ENCODE measurements at places on chromosomes 5 and 9.

- no peak for DNase-seq
Measured at GRCh38 chr9:40925149-40925548, 203.3 kb downstream of the FOXD4L6 start.

- no peak for DNase-seq
Measured at GRCh38 chr5:180472269-180472668, 21.9 kb upstream of the CNOT6 start.

- DNase-seq, result peak; percentile 57
Measured at GRCh38 chr9:92164490-92164889, 49.3 kb upstream of the SPTLC1 start.

GRCh38 chr5:122977319-122977718 lies 59.2 kb downstream of the PPIC start:
- DNase-seq, result no peak

DNA sequence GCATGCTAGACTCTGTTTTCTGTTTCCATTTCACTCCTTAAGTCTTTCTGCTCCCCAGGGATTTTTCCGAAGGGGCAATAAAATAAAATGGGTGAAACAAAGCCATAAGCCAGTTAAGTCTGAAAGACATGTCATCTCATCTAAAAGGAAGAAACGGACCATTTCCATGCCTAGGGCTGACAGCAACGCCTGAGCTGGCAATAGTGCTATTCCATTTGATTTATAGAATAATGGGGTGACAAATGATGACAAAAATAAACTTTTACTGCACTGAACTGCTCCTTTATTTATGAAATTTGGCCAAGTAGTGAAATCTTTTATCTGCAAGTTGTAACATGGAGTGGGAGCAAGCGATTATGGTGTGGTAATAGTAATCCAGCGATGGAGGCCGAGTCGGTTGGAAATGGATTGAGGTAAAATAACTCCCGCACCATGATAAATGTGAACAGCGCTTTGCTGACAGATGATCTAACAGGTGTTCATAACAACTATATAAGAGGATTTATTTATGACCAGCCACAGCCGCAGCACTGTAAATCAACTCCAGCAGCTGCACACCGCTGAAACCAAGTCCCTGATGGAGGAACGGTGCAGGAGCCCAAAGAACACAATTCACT lies 219.8 kb upstream of the TBCA start:
- no peak for DNase-seq

DNA sequence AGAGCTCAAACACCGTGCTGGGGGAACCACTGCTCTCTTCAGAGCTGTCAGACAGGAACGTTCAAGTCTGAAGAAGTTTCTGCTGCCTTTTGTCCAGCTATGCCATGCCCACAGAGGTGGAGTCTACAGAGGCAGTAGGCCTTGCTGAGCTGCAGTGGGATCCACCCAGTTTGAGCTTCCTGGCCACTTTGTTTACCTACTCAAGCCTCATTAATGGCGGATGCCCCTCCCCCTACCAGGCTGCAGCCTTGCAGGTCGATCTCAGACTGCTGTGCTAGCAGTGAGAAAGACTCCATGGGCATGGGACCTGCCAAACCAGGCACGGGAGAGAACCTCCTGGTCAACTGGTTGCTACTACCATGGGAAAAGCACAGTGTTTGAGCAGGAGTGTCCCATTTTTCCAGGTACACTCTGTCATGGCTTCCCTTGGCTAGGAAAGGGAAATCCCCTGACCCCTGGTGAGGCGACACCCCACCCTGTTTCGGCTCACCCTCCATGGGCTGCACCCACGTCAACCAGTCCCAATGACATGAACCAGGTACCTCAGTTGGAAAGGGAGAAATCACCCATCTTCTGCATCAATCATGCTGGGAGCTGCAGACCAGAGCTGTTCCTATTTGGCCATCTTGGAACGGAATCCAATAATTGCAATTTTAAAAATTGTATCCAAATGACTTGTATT lies 246.9 kb upstream of the ADAMTS16 start:
- no peak for DNase-seq

GRCh38 chr5:129963359-129963758 lies 59.1 kb downstream of the CHSY3 start:
- peak; percentile 86 for DNase-seq

DNA sequence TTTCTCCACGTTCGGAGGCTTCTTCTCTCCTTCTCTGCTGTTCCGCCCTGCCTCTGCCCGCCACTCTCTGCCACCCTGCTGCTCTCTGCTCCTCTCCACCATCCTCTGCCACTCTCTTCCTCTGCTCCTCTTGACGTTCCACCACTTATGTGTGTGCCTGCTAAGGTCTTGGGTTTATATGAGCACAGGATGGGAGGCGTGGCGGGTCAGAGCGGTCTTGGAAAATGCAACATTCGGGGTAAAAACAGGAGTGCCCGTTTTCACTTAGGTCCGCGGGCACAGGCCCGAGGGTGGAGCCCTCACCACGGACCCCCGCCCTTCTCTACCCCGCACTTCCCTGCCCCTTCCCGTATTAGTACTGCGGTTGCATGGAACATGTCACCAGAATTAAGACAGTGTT lies 114.4 kb upstream of the FBXL7 start:
- no peak for DNase-seq

GRCh38 chr9:20508242-20508641 lies 114.1 kb downstream of the MLLT3 start:
- DNase-seq, result peak; percentile 63

DNA sequence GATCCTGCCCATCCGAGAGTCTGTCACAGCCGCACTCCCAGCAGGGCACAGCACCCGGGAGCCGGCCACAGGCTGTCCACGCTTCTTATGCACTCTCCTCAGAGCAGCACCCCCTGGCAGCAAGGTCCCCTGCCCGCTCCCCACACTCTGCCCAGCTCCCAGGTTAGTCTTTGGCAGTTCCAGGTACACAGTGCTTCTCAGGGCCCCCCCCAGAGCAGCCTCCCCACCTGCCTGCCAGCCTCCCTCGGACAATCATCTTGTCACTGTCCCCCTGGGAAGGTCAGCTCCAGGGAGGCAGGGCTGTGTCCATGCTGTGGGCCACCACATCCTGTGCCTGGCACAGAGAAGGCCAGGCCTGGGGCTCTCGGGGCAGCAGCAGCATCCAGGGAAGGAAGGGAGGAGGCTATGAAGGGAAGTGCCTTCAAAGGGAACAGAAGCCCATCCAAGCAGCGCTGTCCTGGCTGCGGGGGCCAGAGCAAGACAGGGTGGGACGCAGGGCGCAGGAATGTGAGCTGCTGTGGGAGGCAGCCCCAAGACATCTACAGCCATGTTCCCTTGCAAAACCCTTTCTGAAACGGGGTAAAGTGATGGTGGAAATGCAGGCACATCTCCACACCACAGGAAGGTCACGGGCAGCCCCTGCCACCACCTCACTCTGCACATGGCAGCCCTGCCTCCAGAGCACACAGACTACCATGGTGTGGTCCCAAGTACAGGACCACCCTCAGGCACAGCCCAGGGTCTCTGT lies 68.6 kb upstream of the ADAMTS2 start:
- no peak for DNase-seq

DNA sequence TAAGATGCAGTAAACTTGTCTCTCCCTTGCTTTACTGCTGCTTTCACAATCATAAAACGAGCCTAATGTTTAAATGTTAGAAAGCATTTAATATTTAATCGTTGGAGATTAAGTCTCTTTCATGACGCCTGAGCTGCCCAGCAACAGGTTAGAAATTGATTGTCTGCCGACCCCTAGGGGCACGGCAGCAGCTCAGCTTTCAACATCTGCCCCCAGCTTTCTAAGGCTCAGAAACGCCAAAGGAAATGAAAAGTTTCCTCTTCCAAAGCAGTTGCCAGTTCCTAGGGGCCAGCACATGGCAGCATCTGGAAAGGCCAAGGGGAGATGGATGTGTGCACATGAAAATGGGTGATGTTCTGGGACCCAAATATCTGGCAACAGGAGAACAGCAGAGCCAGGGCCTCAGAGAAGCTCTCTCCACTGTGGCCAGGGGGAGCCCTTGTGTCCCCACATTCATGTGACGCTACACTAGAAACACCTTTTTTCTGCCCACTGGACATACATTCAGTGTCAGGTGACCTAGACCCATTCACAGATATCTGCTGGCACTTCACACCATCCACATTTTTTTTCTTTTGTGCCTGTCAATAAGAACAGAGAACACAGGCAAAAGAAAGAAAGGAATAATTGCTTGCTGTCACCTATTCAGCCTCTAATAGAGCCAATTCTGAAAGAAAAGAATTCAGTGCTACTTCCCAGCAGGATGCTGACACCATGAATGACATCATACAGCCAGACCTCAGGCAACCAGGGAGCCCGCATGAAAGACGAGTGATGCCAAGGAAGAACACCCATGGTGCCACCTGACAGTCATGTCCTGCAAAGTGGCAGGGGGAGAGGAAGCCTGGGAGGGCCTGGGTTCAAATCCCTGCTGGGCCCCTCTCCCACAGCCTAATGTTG lies 205.0 kb upstream of the TAS2R1 start:
- DNase-seq, result no peak

GRCh38 chr9:35552837-35553236 lies 52.2 kb upstream of the TESK1 start:
- DNase-seq, result no peak

GRCh38 chr9:107644733-107645463 lies 155.3 kb upstream of the KLF4 start:
- DNase-seq, result no peak

- no peak for DNase-seq
Measured at GRCh38 chr5:163580516-163580915, 75.1 kb downstream of the MAT2B start.

DNA sequence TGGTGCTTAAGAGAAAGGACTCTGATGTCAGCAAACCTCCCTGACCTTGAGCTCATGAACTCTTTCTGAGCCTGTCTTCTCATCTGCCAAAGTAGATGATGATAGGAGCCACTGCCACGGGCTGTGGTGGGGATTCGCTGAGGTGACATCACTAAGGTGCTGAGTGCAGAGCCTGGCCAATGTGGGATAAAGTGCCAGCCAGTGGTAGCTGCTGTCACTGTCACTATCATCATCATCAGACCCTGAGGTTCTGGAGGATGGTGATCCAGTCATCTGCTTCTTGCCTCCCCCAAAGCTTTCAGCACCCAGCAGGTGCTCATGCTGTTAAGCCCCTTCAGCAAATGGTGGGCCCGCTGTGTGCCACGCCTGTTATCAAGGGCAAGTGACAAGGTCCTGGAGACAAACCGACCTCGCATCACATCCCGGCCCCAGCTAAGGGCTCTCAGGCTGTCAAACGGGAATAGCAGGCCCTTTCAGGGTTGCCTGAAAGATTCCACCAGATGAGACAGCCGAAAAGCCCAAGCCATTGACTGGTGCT lies 6.4 kb downstream of the FPGS start:
- no peak for DNase-seq
